ENCODE measurements at places on chromosomes 4 and X.

DNA sequence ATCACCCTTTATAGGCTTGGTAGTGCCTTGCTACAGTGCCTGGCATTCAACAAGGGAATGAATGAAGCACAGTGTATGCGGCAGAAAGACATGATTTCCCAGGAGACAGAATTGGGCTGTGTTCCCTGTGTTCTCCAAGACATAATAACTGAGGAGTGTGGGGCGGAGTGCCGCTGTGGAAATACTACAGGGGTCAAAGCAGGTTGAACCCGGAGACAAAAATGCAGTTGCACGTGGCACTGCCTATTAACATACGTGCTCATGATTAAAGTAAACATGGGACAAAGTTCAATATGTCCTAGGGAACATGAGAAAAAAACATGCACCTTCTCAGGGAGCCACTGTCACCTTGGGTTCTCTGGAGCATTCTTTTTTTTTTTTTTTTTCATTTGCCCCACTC lies 820.8 kb downstream of the RPA4 start:
- no peak for DNase-seq

DNA sequence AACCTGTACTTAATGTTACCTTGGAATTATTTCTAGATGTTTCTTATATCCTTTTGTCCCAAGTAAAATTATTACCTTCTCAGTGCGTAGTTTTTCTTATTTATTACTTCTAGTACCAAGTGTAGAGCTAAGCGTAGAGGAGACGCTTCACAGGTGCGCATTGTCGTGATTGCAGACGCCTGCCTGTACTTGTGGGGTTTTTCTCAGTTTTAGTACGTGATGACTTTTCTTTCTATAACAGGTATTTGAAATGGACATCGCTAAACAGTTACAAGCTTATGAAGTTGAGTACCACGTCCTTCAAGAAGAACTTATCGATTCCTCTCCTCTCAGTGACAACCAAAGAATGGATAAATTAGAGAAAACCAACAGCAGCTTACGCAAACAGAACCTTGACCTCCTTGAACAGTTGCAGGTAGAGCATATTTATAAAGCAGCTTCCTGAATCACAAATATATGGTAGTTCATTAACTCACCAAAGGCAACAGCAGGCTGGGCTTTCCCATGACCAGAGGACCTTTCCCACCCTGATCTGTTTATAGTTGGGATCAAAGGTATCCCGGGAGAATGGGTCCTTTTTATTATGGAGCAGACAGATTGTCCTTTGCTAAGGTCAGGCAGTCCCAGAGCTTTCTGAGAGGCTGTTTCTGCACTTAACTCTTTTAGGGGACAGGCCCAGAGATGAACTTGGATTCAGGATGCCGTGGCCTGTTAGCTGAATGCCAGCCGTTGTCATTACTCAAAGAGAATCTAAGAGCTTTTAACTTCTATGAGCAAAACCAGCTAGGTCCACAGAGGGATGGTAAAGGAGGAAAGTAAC lies 172.9 kb downstream of the PTTG2 start:
- DNase-seq = no peak

DNA sequence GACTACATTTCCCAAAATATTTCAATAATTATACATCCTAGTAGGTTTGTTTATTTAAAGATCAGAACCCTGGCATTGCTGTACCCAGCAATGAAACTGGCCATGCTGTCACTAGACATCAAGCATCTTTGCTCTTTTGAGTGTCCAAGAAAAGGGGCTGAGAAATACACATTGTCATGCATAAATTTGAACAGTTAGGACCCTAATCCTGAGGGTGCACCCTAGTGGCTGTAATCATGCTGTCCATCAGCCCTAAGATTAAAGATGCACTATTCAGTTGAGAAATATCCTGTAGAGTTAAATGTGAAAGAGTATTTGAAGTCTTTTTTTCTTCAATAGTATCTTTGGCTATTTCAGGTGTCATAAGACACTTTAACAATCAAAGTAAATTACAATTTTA lies 108.8 kb downstream of the NFKB1 start:
- DNase-seq = no peak

DNA sequence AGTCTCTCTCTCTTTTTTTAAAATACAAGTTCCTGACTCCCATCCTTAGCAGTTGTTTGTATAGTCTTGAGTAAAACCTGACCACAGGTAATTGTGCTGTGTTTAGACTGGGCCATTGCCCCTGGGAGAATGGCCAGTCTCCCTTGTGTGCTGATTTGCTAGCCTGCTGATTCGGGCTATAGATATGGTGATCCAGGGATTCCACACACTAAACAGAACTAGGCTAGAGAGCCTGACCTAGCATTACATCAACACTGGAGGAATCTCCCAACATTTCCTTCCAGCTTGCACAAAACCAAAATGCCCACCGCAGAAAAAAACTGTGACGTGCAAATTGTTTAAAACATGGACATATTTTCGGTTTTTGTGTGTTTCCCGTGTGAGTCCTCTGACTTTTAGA lies 5.1 kb downstream of the UPRT start:
- DNase-seq = no peak

- DNase-seq = no peak
These were observed 515.7 kb downstream of the RPA4 start for GRCh38 chrX:97399400-97399799.

DNA sequence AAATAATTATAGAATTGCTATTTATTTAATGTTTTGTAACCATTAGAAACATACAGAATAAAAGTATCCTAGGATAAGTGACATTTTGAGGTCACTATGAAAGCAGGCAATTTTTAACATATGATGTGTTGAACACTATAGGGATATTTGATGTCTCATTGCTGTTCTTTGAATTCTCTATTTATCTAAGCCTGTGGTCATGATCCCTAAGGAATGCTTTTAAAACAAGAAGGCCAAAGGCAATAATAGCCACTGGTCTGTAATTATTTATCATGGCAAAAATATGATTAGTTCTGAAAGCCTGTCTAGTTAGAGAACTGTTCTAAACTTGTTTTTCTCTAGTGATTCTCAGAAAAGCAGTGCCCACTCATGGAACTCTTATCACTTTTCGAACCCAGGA lies 186.6 kb downstream of the RPA4 start:
- DNase-seq = no peak

- no peak for DNase-seq
These were observed 715.0 kb downstream of the GRID2 start for GRCh38 chr4:93018806-93019205.

DNA sequence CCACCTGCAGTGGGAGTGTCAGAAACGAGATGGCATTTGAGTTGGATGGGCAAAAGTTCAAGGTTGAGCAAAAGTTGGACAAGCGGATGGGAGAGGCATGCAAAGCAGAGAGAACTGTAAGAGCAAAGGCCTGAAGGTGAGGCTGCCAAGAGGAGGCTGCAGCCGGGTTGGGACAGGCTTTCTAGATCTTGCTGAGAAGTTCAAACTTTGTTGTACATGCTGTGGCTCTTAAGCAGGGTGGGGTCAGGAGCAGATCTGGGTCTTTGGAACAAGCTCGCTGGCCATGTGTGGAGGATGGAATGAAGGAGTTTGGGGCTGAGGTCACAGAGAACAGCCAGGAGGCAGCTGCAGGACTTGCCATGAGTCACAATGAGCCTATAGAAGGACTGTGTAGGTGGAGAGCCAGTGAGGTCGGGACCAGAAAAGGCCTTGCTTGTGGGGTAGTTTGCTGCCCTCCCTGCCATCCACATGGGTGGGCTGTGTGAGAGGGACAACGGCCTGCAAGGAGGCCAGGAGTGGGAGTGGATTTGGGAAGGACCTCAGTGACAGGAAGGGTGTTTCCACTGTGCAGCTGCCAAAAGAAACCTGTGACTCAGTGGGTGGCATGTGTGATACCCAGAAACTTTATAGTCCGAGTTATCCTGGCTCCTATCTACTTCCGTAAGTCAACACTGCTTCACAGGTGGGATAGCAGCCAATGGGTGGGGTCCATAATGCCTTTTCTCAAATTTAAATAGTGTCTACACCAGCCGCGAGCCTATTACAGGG lies 210.4 kb downstream of the MID1IP1 start:
- no peak for DNase-seq

- no peak for DNase-seq
These were observed 268.6 kb upstream of the SLIT2 start for GRCh38 chr4:19983072-19983471.

DNA sequence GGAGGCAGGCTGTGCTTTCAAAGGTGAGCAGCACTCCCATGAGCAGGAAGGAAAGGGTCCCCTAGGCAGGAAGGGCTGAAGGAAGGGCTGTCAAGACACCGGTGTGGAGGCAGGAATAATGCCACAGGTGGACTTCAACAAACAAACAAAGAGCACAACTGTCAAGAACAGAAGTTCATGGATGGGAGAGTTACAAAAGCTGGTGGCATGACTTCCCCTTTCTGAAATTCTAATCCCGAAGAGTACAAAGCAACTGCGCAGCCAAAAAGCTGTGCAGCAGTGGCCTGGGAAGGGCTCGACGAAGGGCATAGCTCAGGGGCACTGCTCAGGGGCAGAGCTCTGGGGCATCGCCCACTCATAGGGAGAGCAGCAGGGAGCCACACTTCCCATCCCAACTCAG lies 582.3 kb upstream of the DIPK2B start:
- no peak for DNase-seq

DNA sequence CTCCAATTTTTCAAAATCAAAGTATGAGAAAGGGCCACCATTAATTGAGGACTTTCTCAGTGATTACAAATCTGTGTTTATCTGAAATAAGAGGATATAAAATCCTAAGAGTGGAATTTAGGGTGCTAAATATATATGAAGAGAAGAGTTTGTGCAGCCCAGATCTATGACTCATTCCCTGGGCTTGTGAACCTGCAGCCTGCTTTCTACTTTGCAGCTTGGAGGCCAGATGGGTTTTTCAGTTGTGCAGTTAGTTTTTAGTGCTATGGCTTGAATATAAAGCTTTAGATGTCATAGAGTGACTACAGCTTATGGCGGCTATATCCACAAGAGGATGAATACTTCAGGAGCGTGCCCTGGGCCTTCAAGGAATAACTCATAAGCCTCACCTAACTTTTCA lies 1391.1 kb downstream of the FSTL5 start:
- no peak for DNase-seq

DNA sequence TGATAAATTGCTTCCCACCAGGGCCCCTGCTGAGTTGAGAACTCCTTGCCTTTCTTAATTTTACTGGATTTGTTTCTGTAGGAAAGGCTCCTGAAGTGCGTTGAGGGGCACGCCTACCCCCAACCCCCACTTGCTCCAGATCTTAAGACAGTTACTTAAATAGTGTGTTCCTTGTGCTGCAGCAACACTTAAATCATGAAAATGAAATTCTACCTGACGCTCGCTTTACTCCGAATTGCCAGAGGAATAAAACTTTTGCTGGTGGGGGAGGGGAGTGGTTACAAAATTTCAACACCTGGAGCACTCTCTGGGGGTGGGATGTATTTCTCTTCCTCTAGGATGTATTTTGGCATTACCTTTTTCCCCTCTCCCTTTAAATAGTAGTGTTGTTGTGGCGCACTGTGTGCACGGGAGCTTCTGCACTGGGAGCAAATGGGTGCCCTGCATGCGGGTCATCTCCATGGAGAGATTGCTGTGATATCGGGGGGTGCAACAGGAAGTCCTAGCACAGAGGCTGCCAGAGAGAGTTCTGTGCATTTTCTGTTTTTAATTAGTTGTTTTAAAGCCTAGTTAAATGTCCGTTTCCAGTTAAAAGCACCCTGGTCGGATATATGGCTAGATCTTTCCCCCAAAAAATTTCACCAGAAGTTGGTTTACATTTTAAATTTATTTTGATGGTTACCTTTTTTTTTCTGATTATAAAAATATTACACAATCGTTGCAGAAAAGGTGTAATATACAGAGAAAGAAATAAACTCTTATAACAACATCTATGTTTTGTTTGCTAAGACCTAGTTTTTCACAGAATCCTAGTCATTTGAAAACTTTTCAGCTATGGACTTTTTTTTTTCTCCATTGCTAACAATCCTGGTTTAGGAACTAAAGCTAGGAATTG lies 207.7 kb downstream of the SOWAHB start:
- DNase-seq = no peak

DNA sequence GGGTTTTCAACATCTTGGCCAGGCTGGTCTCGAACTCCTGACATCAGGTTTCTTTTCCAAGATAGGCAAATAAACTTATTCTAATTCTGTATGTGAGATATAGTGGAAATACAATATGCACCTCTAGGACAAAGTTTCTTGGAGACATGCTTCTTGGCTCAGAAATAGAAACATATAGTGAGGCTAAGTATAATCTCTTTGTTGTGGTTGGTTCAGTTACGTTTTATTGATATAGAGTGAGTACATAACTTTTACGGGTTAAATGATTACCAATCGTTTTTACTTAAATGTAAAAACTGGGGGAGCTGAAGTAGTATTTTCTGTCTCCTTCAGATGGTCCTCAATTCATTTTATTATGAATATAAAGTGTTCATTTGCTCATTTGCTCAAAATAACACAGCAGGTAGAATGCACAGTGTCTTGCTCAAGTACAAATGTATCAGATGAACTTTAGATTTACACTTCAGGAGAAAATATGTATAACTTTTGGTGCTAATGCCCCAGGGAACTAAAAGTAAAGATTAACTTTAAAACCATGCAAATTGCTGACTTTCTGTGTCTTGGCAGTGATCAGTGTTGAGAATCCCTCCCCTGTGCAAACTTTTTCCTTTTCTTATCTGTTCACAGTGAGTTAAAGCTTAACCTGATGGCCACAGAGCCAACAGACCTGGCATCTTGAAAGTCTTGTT lies 77.6 kb downstream of the AFF1 start:
- no peak for DNase-seq

DNA sequence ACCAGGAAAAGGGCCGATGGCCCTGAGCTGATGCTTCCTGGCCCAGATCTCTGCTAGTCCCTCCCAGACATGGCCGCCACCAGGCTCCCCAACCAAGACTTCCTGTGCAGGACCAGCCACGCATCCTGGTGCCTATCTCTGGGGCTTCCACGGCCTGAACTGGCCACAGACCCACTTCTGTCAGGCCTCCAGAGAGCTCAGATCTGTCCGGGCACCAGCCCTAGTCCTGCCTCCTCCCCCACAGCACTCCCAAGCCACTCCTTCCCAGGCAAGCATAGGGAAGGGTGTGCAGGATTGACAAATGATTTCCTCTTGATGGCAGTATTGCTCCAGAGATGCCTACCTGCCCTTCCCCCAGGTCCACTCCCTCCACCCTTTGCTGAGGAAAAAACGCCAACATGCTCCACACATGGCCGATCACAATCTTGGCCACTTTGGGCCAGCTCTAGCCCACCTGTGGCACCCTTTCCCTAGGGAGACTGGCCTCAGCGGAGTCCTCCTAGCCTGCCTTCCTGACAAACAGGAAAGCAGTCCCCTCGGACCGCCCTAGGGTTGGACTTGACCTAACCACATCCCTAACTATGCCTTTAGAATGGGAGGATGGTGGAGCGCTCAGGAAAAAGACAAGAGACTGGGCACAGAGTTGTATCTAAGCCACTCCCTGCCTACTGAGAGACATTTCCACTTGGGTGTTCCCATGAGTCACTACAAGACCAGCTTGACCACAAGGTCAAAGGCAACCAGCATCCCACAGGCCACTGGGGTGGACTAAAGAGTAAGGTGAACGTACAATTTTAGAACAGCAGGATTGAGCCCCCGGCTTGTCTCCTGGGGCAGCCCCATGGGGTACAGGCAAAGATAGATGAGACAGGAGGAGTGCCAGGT lies 277.5 kb upstream of the AGTR2 start:
- no peak for DNase-seq

GRCh38 chr4:138519436-138519835 lies 277.3 kb upstream of the SLC7A11 start:
- no peak for DNase-seq

Data from stimulated activated CD8-positive, alpha-beta memory T cell treated with anti-CD3 and anti-CD28 coated beads, Interleukin-7, amount 100 ng/mL, for 1 hour (primary cell).